Hematopoietic multipotent progenitor cell treated with erythropoietin and hydrocortisone succinate and interleukin-3 and kit ligand, for 15 days (in vitro differentiated cells): ENCODE measurements at places on chromosomes 12 and 14.

- no peak for DNase-seq
Measured at GRCh38 chr12:98895086-98895651, 250.1 kb downstream of the APAF1 start.

DNA sequence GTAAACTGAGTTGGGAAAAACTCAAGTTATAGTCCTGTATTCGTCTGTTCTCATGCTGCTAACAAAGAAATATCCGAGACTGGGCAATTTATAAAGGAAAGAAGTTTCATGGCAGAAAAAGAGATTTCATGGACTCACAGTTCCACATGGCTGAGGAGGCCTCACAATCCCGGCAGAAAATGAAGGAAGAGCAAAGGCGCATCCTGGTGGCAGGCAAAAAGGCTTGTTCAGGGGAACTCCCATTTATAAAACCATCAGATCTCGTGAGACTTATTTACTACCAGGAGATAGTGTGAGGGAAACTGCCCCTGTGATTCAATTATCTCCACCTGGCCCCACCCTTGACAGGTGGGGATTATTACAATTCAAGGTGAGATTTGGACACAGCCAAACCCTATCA, 292.6 kb upstream of the SYT1 start:
- no peak for DNase-seq

GRCh38 chr12:44775901-44776300, 100.2 kb downstream of the NELL2 start:
- DNase-seq, result no peak

DNA sequence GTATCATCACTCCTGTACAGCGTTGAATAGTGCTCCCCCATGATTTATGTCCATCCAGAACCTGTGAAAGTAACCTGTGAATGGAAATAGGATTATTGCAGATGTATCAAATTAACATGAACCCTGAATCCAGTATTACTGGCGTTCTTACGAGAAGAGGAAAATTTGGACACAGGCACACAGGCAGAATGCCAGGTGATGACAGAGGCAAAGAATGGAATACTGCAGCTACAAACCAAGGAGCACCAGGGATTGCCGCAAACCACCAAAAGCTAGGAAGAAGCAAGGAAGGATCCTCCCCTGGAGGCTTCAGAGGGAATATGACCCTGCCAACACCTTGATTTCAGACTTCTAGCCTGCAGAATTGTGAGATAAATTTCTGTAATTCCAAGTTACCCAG, 113.5 kb upstream of the EGLN3 start:
- no peak for DNase-seq

- DNase-seq, result no peak
Measured at GRCh38 chr14:89386212-89386886, 30.7 kb downstream of the FOXN3 start.

DNA sequence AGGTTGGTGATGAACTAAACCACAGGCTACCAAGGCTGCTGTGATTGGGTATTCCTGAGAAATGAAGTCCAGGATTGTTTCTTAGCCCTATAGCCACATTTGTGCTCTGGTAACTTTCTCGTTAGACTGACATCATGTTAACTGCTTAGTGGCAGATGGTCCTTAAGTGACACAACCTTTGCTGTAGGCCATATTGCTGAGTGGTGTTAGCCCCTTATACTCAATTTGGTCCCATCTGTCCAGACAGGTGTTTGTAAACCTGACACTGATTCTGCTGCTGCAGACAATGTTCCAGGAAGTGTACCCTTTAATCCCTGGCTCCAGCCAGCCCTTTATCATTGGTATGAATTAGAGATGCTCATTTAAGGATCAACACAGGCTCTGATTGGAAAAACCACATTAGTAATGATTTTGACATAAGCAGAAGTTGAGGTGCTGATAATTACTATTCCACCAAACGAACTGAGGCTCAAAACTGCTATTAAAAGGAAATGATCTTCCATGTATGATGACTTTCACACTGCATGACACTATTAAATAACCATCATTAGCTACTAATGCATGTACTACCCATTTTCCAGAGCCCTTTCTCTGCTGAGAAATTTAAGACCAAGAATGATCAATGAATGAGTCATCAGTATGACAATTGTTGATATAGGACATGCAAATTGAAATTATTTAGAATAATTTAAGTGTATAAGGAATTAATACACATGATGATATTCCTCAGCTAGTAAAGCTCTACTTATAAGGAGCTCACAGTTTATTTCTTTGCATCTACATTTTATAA, 3.6 kb upstream of the SSTR1 start:
- no peak for DNase-seq

DNA sequence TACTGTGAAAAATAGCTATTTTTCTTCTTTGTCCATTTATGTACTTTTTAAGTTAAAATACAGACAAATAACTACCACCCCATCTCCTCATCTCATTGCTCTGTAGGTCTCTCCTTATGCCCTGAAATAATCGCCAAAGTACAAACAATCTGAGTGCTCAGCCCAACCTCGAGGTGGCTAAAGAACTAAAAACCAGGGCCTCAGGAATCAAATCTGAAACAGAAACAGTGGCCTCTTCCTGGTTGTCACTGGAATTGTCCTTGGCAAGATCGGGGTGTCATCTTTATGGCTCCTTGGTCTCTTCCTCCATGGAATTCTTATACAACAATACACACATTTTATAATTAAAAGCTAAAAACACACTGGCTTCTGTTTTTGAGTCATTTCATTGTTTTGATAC, 182.4 kb downstream of the ASCL1 start:
- no peak for DNase-seq

DNA sequence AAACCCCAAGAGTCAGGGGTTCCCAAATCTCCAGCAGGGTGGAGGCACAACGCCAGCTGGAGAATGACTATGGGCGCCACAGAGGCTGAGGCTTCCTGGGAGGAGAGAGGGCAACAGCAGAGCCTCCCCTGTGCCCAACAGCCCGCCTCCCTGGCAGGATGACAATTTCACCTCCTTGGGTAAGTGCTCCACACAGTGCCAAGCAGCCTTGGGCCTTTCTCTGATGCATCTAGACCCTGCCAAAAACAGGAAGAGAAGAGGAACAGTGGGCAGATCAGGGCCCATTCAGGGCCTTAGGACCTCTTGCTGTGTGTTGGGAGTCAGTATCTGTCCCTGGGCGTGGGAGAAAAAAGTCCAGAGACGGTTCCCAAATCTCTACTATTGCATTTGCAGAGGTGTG, 5.0 kb upstream of the OR10P1 start:
- no peak for DNase-seq

- no peak for DNase-seq
Measured at GRCh38 chr12:104953323-104953722, 4.8 kb downstream of the SLC41A2 start.

DNA sequence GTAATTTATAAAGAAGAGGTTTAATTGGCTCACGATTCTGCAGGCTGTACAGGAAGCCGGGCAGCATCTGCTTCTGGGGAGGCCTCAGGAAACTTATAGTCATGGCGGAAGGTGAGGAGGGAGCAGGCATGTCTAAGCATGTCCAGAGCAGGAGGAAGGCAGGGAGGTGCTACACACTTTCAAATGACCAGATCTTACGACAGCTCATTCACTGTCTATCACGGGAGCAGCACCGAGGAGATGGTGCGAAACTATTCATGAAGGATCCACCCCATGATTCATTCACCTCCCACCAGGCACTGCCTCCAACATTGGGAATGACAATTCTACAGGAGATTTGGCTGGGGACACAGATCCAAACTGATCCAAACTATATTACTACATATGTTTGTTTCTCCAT, 10.0 kb downstream of the SFSWAP start:
- DNase-seq, result no peak

DNA sequence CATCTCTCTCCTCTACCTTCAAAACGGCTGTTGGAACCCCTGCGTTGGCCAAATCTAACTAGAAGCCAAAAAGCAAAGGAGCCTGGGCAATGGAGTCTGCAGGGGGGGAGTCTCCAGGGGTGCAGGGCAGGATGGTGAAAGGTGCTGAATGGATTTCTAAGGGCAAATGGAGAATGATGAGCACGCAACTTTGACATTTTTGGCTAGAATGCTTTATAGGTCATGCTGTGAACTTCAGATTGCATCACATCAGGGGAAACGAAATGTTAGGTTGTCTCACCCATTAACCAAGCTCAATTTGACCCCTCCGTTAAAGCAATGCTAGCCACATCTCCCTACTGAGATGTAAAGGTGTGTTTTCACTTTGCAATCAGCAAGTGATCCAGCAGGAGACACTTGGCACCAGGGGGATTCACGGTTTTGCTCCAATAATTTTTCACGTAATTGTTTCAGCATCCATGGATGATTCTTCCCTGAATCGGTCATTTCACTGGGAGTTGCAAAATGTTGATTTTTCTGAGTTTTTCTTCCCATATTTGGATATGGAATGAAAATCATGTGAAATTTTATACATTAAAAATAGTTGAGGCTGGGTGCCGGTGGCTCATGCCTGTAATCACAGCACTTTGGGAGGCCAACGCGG, 78.0 kb upstream of the MDM1 start:
- DNase-seq, result no peak

DNA sequence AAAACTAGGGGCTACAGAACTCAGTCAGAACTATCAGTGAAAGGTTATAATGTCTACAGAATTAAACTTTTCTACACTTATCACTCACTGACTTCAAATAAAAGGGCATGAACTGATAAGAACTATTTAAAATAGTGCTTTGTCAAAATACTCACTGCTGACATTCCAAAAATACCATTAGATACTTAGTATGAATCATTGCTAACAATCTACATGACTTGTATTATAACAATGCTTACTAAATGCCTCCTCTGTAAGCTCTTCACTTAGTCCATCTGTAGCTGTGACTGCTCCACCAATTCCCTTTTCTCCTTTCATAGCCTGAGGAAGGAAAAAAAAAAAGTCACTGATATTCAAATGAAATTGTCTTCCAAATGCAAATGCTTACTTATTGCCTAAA, 17.0 kb downstream of the NFYB start:
- no peak for DNase-seq

GRCh38 chr12:132804426-132804861, 24.2 kb downstream of the GOLGA3 start:
- DNase-seq, result no peak

GRCh38 chr14:80146941-80147340, 64.4 kb downstream of the DIO2 start:
- DNase-seq, result no peak

DNA sequence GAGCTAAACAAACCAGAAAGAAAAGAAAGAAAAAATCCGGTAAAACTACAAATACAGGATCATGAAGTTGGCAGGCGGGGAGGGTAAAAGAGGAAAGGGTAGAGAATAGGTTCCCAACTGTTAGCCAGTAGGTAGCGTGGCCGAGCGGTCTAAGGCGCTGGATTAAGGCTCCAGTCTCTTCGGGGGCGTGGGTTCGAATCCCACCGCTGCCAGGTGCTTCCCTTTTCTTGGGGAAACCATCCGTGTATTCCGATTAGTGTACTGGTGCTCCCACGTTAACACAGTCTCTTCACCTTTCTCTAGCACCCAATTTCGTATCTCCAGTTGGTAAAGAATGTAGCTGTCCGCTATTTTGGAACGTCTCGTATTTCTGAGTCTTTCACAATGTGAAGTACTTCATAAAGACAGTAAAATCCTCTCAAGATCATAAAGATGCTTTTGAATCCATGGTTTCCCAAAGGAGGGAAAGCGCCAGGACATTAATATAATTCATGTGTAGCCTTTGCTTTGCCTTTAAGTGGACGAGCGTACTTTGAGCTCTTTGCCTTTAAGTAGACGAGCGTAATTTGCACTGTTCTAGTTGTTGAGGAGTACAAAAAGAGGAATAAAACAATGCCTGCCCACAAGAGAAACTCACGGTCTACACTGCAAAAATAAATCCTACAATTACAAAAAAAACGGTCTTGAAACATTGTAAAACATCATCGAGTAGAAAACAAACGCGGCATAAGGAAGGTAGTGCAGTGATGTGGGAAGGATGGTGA, 19.0 kb upstream of the RNASE12 start:
- peak; percentile 74 for DNase-seq

GRCh38 chr14:53551862-53552261, 398.7 kb upstream of the DDHD1 start:
- DNase-seq, result no peak

DNA sequence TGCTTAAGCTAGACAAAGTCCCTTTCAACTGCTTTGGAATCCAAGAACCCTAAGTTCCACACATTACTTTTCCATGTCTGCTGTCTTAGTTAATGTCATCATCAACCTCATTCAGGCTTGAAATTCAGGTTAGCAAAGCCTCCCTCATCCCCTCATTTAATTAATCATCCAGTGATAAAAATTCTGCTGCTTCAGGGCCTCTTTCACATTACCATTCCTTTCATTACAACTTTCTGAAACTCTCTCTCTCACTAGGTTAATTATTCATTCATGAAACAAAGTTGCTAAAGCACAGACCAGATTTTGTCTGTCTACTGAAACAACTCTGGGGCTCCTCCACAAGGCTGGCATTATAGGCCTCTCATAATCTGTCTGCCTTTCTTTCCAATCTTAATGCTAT, 9.4 kb upstream of the VTI1B start:
- DNase-seq, result no peak

DNA sequence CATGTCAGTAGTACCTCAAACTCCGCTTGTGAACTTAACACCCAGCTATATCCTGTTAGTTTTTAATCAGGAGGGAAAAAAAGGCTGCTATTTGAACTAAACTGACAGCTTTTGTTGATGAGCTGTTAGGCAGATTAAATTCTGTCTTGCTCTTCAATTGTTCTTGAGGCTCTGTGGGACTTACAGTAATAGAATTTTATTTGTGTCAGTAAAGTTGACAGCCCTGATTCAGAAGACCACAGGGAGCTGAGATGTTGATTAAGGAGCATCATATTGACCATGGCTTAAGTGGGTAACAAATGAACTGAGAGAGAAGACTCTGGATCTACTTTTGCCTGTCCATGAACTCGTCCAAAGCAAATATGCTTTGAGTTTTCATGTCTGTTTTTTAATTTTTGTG, 622.9 kb downstream of the DIO2 start:
- DNase-seq, result no peak

DNA sequence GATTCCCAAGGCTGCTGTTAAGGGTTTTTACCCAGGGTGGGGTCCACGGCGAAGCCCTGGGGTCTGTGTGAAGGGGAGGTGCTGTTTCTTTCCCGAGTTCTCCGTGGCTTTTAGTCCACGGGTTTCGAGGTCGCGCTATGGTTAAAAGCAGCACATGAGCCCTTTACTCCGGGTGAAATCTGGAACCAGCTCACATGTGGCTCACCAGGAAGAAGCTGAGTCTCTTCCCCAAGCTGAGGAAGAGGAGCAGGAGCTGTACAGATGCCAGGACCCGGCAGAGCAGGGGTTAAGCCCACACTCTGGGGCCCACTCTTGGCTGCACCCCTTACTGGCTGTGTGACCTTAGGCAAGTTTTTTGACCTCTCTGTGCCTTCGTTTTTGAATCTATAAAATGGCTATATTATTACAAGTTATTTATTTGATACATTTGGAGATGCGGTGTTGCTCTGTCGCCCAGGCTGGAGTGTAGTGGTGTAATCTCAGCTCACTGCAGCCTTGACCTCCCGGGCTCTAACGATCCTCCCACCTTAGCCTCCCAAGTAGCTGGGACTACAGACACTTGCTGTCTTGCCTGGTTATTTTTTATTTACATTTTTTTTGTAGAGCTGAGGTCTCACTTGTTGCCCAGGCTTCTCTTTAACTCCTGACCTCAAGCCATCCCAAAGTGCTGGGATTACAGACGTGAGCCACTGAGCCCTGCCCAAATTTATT, 266.3 kb downstream of the AACS start:
- DNase-seq, result no peak
